ENCODE measurements at places on chromosomes 11 and 22.

DNA sequence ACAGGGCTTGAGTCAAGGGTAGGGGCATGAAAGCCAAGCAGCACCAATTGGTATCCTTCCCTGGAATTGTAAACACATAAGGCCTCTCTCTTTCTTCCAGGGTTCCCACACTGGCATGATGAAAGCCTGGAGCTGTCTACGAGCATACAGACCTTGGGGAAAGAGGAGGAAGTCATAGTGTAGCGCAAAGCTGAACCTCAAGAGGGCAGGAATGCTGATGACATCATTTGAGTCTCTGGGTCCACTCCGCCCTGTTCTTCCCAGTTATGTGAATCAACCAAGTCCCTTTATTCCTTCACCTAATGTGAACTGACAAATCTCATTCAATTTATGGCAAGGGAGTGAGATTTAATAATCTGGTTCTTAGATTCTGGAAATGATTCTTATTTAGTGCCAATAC lies 266.4 kb upstream of the NCAM1 start:
- no peak for DNase-seq

GRCh38 chr22:20741634-20742581 lies 32.0 kb upstream of the SERPIND1 start:
- DNase-seq, result no peak

- DNase-seq, result no peak
Measured at GRCh38 chr11:1622086-1622485, at the start of gene KRTAP5-4. TSS of gene KRTAP5-4 (minus strand) at chr11:1622138. CDS start at chr11:1622093, 45 bp downstream.

GRCh38 chr22:44882226-44882905 lies 127.4 kb downstream of the PHF21B start:
- DNase-seq, result no peak

DNA sequence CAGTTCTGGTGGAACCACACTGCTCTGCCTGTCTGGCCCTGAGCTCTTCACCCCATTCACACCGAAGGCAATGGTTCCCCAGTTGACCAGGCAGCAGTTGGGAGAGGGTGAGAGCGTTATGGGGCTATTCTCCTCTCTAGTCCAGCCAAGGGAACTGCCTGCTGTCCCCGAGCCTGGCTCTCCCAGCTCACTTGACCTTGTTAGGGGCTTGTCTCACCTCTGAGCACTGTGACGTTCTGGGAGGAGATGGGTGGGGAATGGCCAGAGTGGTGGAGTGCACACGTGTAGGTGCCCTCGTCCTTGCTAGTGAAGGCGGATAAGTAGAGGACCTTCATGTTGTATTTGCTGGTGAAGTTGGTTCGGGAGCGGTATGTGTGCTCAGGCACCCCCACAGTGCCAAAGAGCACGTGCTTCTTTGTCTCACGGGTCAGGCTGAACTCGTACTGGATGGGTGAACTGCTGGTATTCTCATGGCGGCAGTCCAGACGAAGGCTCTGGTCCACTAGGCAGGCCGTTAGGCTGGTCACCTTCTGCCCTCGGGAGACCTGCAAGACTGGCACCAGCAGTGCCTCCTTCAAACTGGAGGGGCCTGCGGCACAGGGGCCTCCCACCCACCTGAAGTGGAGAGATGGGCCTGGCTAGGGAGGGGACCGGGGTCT lies 3.0 kb downstream of the THY1 start:
- no peak for DNase-seq

Measured in stimulated activated CD8-positive, alpha-beta memory T cell treated with anti-CD3 and anti-CD28 coated beads, Interleukin-4, amount 100 ng/mL, for 4 hours (primary cell).